ENCODE measurements at places on chromosomes 4 and X.

DNA sequence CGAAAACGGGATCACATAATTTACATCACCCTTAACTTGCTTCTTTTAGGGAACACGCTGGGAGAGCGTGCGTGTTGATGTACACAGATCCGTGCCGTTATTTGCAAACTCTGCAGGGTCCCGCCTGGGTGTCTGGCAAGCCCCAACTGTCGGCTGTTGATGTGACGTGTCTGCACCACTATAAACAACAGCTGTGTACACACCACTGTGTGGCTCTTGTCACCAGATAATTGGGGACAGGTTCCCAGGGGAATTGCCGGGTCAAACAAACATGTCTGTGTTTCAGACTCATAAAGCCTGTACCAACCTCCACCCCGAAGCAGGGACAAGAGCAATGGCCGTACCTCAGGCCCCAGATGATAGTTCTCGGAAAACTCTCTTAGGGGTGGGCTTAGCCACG is 105.0 kb upstream of the AFAP1 start:
- DNase-seq, result no peak

- no peak for DNase-seq
Observed at GRCh38 chrX:77975755-77976154, 6.3 kb upstream of the PGAM4 start.

- DNase-seq, result no peak
Observed at GRCh38 chr4:1739358-1739757, 18.0 kb downstream of the TACC3 start.

- no peak for DNase-seq
Observed at GRCh38 chr4:89356086-89356485, 48.5 kb upstream of the GPRIN3 start.

DNA sequence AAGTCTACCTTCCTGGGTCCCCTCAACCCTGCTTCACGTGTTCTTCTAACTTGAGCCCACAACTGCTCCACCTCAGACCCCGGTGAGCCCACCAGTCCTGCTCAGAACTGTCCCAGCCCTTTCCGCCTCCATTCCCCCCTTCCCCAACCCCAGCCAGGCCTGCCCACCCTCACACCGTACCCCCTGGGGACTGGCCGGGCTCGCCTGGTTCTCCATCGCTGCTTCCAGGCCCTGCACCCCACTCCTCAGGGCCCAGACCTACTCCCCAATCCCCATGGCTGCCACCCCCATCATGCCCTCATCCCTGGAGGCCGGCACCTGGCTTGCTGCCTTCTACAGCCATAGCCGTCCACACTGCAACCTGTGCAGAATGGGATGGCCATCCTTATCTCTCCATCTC is 23.4 kb downstream of the ADRA2C start:
- DNase-seq, result no peak

- no peak for DNase-seq
Observed at GRCh38 chr4:119735165-119735651, 106.6 kb upstream of the PDE5A start.

DNA sequence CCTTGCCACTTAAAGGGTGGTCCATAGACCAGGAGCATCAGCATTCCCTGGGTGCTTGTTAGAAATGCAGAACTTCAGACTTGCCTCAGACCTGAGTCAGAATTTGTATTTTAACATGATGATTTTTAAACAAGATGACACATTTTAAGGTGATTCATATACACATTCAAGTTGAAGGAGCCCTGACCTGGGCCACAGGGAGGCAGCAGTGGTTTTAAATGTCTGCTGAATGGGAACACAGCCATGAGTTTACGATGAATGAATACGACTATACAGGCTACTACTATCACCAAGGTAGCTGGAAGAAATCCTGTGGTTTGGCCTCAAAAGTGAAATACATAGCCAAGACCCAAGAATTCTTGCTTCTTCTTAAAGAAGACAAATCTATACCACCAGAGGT is 2.9 kb downstream of the HDAC8 start:
- DNase-seq, result no peak

DNA sequence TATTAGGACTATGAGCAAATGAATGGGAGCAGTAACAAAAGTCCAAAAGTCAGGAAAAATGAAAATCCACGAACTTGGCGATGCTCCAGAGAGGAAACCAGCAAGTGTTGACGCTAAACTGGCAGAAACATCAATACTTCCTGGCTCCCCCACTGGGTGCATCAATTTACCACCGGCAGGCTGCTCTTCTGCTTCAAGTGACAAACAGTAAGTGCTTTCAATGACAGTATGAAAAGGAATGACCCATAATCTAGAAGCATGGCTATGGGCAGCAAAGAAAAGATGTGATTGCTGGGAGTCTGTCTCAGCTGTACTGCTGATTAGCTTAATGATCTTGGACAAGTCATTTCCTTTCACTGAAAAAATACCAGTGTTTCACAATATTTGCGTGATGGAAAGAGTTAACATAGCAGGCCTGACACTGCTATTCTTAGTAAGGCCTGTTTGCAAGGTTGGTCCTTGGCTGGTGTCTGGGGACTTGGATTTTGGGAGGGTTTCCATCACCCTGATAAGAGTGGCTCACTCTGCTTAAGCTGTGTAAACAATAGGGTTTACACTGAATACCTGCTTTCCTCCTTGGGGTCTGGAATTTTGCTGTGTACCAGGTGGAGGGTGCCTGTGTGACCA is 8.7 kb downstream of the ATP11C start:
- no peak for DNase-seq

GRCh38 chrX:67953658-67954057 is 409.8 kb downstream of the AR start:
- no peak for DNase-seq

GRCh38 chrX:42119076-42119475 is 195.7 kb upstream of the CASK start:
- no peak for DNase-seq

DNA sequence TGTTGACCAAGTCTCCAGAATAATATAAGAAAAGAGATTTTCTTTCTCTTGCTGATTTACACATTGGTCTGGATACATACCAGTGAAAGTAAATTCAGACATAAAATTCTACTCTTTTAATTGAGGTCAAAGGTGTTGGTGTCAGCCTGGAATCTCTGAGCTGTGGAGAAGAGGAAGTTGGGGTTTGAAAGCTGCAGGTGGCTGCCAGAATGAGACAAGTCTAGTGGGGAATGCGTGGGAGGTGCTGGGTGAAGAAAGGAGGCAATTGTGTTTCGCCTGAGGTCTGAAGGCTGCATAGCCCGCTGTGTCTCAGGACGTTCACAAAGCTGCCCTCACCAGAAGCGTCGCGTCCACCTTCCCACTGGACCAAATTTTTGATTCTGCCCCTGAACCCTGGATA is 31.2 kb downstream of the PHEX start:
- DNase-seq, result no peak

GRCh38 chr4:106186201-106186600 is 129.8 kb downstream of the TBCK start:
- DNase-seq, result no peak

GRCh38 chr4:168880811-168881595 is 129.1 kb downstream of the CBR4 start:
- peak; percentile 91 for DNase-seq

- no peak for DNase-seq
Observed at GRCh38 chrX:97189668-97190067, 306.0 kb downstream of the RPA4 start.

GRCh38 chrX:150692831-150693724 is at the start of gene MTMR1:
MTMR1 (plus strand) TSS chrX:150693396; CDS start chrX:150693531, 135 bp downstream.
- no peak for DNase-seq

DNA sequence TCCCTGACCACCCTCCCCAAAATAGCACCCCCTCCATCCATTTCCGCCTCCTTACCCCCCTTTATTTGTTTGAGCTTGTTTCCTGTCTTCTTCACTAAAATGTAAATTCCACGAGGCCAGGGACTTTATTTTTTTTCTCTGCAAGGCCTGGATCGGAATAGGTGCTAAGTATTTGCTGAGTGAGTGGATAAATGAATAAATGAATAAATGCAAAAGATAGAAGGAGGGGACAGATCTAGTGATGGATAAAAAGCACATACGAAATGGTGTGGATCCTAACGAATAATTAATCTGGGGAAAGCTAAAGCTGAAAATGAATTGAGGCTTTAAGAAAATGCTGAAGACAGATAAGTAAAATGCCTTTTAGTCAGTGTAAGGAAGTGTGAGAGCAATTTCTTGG is 12.2 kb downstream of the CETN2 start:
- DNase-seq, result no peak

DNA sequence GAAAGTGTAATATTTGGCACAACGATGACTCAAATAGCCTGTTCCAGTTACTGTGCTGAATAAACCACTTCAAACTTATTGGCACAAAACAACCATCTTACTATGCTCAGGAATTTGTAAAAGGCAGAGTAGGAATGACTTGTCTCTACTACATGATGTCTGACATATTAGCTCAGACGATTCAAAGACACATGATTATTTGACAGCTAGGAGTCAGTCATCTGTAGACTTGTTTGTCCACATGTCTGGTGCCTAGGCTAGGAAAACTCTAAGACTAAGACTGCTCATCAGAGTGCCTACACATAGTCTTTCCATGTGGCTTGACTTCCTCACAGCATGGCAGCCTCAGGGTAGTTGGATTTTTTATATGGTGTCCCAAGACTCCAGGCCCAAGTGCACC is 154.5 kb downstream of the FANCB start:
- no peak for DNase-seq

DNA sequence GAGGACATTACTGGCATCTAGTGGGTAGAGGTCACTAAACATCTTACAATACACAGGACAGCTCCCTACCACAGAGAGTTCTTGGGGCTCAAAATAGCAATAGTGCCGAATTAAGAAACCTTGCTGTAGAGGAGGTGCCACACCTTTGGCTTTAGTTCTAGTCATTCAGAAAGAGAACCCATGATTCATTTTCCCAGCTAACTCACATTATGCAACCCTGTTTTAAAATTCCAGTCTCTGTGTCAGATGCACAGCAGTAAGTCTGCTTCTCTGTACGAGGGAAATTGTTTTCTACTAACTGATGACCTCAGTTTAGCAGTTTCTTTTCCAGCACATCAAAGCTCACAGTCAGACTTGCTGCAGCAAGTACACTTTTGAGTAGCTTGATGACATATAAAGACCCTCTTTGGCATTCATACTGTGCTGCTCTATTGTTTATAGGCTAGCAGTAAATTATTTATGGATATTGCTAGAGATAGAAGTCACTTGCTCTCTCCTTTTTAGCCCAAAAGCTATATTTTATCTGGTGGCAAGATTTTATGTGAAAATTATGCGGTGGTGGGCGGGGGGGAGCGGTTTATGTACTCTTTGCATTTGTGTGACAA is 487.8 kb upstream of the MAGEB18 start:
- no peak for DNase-seq

DNA sequence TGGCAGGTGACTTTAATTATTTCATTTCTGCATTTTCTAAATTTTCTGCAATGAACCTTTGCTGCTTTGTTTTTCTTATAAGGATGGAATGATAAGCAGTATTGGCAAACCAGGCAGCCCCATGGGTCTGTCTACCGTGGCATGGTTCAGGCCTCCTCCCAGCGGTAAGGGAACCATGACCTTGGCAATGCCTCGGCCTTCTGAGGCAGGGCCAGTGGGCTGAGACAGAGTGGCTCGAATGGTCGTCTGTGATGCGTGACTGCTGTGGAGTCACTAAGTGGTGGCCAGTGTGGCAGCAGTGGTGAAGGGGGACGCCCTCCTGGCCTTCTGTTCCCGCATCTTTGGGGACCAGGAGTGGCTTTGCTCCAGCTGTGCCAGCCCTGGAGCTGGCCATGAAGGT is 43.6 kb upstream of the GRPEL1 start:
- no peak for DNase-seq

GRCh38 chrX:35166023-35166422 is 223.4 kb downstream of the FAM47B start:
- DNase-seq, result no peak

DNA sequence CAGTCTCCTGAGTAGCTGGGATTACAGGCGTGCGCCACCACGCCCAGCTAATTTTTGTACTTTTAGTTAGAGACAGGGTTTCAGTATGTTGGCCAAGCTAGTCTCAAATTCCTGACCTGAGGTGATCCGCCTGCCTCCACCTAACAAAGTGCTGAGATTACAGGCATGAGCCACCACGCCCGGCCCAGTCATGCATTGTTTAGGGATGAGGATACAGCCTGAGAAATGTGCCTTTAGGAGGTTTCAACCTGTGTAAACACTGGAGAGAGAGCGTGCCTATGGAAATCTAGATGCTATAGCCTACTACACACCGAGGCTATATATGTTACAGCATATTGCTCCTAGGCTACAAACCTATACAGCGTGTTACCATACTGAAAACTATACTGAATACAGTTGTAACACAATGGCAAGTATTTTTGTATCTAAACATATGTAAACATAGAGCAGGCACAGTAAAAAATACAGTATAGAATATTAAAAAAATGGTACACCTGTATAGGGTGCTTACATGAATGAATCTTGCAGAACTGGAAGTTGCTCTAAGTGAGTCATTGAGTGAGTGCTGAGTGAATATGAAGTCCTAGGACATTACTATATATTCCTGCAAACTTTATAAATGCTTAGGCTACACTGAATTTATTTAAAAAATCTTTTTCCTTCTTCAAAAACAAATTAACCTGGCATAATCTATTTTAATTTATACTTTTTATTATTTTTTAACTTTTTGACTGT is 588.2 kb upstream of the ADGRL3 start:
- no peak for DNase-seq

- DNase-seq, result no peak
Observed at GRCh38 chr4:177595386-177595785, 153.1 kb upstream of the AGA start.

GRCh38 chr4:102196221-102196620 is 149.1 kb downstream of the SLC39A8 start:
- DNase-seq, result no peak

- DNase-seq, result no peak
Observed at GRCh38 chr4:156242390-156242789, 288.7 kb upstream of the CTSO start.

- DNase-seq, result no peak
Observed at GRCh38 chrX:77436271-77436670, 10.9 kb upstream of the FGF16 start.

GRCh38 chr4:74054483-74055047 is 16.1 kb upstream of the CXCL3 start:
- no peak for DNase-seq

DNA sequence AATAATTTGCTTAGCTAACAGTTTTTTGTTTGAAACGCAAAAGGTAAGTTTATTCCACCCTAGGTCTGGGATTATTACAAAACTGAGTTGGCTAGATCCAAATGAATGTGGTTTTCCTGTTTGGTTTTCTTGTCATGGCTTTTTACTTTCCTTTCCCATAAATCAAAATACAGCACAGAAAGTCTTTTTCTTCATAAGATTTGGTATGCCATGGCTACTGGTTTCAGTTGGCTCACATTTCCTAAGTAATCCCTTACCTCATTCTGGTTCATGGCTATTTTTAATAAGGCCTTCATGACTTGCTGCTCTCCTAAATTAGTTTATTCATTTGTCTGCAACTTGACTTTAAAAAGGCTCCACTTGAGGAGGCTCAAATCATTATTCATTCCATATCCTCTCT is 12.9 kb upstream of the PAK3 start:
- DNase-seq, result no peak

DNA sequence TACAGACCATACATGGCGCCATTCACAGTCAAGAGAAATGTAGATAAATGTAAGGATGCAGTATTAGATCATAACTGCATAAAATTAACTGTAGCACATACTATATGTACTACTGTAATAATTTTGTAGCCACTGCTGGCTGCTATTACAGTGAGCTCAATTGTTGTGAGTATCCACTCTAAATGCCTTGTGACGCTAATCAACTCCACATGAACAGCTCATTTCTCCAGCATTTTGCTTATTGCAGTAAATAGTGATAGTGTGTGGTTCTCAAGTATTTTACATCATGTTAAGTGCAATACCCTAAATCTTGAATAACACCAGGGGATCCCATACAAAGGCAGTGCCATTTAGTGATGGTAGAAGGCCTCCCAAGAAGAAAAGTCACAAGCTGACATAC is 21.2 kb downstream of the FGFBP1 start:
- DNase-seq, result no peak

All from AML-193 (cell line).